ENCODE measurements at places on chromosomes 1 and 21.

DNA sequence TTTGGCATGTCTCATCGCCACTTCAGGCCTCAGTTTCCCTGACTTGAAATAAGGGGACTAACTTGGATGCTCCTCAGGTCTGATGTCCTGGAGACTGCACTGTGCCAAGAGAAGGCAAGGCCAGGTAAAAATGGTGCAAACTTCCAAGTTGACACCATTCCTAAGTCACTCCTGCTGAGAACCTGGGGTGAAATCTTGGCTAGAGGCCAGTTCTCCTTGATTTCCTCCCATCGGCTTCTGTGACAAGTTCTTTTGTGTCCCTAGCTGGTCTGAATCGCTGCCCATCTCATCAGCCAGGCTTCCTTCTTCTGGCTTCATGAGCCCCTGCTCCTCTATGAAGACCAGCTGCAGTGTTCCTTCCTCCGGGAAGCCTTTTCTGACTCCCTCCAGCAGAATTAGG, 48.6 kb upstream of the ID3 start:
- DNase-seq, result no peak

- no peak for DNase-seq
Observed at GRCh38 chr21:45990741-45991605, 9.4 kb downstream of the COL6A1 start.

GRCh38 chr1:93701629-93702028, 20.0 kb upstream of the BCAR3 start:
- no peak for DNase-seq

- DNase-seq, result no peak
Observed at GRCh38 chr1:2494323-2494693, 18.2 kb downstream of the PLCH2 start.

All from stimulated activated CD8-positive, alpha-beta memory T cell treated with anti-CD3 and anti-CD28 coated beads, Interleukin-4, amount 100 ng/mL, for 4 hours (primary cell).